A673 (cell line): ENCODE measurements at places on chromosomes 3 and 15. TPM values are rescaled to one million over a fixed set of nuclear protein-coding genes. Genes with fewer than 3 reads are reported as not detected.

The UBE2E2 gene
- total RNA-seq, result 0.61 and 2.0 TPM in 2 replicates

The MGLL gene
- total RNA-seq, result 0.39 and 0.90 TPM in 2 replicates

The TIMP4 gene
- total RNA-seq, result 10.2 and 13.3 TPM in 2 replicates

The SLC28A2 gene
- not detected in 2 replicates for total RNA-seq

The ITIH4 gene
- 1.7 and 3.4 TPM in 2 replicates for total RNA-seq

The C2CD4B gene
- total RNA-seq, result 0.54 and 0.70 TPM in 2 replicates

The PEAK1 gene
- total RNA-seq, result 36.7 and 39.8 TPM in 2 replicates

The DYNLT2B gene
- total RNA-seq, result 23.3 and 24.6 TPM in 2 replicates

The LRRC58 gene
- 29.2 and 34.1 TPM in 2 replicates for total RNA-seq

The BTLA gene
- total RNA-seq, result not detected in 2 replicates

The ANKUB1 gene
- not detected in 2 replicates for total RNA-seq

The ADAMTS9 gene
- 0.26 TPM in 2 replicates for total RNA-seq

The EPHA6 gene
- total RNA-seq, result not detected in 2 replicates

The SCAANT1 gene
- not detected in 2 replicates for total RNA-seq

The SPINT1 gene
- 1.9 and 3.3 TPM in 2 replicates for total RNA-seq

The NDN gene
- total RNA-seq, result not detected in 2 replicates

The PCOLCE2 gene
- total RNA-seq, result 5.0 and 6.4 TPM in 2 replicates

The FAM81A gene
- not detected in 2 replicates for total RNA-seq

The USP8 gene
- 48.5 and 58.4 TPM in 2 replicates for total RNA-seq

- DNase-seq, result no peak
These were observed 2.7 kb downstream of the NKIRAS1 start for GRCh38 chr3:23913873-23914743.

- DNase-seq, result peak; percentile 91
These were observed 18.7 kb downstream of the SIAH2 start for GRCh38 chr3:150744041-150744918.

GRCh38 chr3:136068708-136069107 lies 103.2 kb downstream of the PPP2R3A start:
- DNase-seq, result no peak

- no peak for DNase-seq
These were observed 119.2 kb upstream of the ASB14 start for GRCh38 chr3:57411715-57412114.

DNA sequence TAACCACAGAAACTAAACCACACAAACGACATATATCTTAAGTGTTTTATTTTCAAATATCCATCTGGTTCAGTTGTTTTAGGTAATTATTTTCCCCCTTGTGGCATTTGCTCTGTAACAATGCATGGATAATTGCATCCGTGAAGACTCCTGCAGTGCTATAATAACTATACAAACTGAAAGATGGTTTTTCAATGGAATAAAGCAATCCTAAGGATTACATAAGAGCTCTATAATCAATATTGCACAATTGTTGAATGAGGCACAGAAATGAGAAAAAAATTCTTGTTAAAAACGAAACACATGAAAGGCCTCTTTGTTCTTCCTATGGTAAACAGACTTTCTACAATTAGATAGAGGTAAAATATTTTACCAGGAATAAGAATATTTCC lies 446.0 kb upstream of the EPHA3 start:
- peak; percentile 56 for DNase-seq

DNA sequence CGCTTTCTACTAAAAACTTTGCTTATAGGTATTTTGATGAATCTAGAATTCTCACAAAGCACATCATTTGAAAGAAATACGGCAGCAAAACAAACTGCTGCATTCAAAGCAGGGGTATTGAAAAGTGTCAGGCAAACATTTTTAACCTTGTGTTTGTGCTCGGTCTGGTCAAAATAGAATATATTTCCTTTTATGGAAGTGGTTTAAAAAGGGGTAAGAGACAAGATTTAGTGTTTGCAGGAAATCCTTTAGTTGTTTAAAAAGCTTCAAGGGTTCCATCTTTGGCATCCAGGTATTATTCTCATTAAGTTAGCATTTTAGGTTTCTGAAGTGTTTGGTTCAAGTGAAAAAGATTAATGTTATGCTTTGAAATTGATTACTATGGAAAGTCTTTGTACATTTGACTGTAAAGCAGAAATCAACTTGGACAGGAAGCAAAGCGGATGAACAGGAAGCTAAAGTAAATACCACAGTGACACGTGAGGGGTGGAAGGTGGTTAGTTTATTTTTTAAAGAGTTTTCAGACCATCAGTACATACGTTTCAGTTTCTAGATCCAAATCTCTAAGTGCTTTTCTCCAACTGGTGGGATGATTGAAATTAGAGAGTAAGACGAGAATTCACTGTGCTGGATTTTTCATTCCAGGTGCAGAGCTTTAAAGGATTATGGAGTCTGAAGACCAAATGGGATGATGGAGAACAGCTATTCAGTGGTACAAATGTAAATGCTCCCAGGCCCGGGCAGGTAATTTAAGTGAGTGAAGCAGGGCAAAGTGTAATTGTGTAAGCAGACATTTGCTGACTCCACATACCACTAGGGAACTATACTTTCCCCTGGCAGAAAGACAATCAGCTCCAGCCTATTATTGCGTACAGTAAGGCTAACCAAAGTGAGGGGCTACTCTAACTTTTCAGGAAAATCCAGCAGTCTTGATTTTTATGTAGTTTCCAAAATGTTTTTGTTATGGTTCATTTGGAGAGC lies 341.8 kb upstream of the TBL1XR1 start:
- DNase-seq, result no peak

GRCh38 chr3:96860882-96861281 lies 46.5 kb downstream of the EPHA6 start:
- DNase-seq, result no peak

DNA sequence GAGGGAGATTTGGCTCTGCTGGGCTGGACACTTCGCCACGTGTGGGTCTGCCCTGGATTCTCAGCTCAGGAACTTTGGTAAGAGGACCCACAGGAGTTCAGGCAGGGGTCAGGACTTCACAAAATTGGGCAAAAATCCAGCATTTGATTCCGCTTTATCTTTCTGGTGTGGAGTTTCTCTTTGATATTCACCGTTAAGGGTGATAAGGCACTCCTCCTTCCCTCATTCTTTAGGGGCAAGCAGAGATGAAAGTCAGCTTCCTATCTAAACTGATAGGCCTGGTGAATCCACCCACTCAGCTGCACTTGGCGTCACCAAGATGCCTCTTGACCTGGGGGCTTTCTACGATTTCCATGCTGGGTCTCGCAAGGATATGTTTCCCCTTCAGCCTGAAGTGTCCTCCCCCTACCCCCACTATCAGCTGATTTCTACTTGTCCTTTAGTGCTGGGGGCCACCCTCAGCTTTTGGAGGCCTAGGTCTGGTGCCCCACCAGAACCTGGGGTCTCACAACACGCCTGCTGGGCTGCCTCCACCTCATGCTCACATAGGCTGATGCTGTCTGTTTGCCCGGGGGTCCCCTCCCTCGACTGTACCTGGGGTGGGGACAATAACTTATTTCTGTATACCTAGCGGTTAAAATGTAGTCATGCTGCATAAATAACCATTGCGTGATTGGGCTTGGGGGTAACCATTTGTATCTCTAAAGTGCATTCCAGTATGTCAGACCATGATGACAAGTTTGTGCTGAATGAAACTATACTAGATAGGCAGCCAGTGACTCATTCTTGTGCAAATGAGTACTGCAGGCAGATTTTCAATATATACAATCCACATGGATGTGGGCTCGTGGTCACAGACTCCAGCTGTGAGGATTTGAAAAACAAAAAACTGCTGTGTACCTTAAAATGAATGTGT lies 248.3 kb downstream of the ADAMTS17 start:
- no peak for DNase-seq

- no peak for DNase-seq
These were observed 397.4 kb upstream of the TMCO5A start for GRCh38 chr15:37536967-37537605.

- DNase-seq, result no peak
These were observed 56.0 kb downstream of the FGD5 start for GRCh38 chr3:14874784-14875183.

DNA sequence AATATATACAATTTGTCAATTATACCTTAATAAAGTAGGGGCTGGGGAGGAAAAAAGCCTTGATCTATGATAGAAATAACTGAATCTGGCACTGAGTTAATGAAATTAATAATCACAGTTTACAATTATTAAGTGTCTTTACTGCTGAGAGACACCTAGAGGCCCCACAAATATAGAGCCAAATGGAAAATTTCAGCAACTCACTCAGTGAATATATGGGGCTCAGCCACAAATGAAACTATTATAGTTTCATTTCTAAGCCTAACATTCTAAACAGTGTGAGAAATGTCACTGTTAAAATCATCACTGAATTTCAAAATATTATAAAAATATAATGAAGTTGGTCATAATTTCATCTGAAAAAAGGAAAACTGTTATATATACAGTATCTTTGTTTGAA lies 40.3 kb downstream of the GNB4 start:
- DNase-seq, result no peak

DNA sequence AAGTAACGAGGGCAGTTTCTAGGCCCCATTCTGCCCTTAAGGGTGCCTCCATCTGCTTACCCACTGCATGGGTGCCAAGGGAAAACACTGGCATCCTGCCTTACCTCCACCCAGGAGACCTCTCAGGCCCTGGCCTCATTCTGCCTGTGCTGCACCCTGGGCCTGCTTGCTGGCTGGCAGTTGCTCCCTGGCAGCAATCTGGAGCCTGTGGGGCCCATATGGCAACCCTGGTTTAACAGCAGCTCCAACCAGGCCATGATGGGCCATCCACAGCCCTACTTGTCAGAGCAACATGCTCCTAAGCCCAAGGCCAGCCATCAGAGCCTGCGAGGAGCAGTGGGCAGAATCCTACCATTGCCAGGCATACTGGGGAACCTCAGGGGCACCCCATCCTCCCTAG lies 3.7 kb downstream of the C3orf18 start:
- DNase-seq, result no peak

- no peak for DNase-seq
These were observed 184.5 kb upstream of the ANKRD28 start for GRCh38 chr3:15982243-15982642.

GRCh38 chr3:69696367-69696766 lies 42.9 kb upstream of the MITF start:
- peak; percentile 0 for DNase-seq

- DNase-seq, result no peak
These were observed 622.2 kb upstream of the ZNF385D start for GRCh38 chr3:22373182-22373581.

DNA sequence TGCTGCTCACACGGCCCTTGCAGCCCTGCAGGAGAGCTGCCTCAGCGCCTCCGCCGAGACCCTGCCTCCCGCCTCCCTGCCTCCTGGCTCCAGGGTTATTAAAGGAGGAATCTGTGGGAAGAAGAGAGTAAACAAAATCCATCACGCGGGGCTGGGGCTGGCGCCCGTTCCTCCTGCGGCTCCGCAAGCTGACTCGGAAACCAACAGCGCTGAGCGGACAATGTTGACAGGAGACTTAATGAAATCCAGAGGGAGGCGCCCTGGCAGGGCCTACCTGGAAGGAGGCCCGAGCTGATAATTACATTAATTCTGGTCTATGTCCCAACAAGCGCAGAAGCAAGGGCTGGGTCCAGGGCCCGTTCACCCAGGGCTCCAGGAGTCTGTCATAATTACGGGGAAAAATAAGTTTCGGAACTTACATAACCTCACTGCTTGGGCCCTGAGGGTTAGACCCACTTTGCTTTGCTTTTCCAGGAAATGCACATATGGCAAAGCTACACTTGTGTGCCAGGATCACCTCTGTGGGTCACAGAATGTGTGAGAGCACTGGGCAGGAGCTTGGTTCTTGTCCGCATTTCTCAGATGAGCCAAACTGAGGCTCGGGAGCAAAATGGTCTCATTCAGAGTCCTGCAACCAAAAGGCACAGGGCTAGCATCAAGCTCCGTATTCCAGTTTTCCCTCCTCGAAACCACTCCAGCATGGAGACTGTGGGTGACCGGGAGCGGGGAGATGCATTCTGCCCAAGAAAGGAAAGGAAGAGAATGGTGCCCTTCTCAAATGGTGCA lies 43.8 kb upstream of the SLC6A6 start:
- DNase-seq, result no peak

- no peak for DNase-seq
These were observed 73.9 kb downstream of the TRIM69 start for GRCh38 chr15:44810237-44810636.

DNA sequence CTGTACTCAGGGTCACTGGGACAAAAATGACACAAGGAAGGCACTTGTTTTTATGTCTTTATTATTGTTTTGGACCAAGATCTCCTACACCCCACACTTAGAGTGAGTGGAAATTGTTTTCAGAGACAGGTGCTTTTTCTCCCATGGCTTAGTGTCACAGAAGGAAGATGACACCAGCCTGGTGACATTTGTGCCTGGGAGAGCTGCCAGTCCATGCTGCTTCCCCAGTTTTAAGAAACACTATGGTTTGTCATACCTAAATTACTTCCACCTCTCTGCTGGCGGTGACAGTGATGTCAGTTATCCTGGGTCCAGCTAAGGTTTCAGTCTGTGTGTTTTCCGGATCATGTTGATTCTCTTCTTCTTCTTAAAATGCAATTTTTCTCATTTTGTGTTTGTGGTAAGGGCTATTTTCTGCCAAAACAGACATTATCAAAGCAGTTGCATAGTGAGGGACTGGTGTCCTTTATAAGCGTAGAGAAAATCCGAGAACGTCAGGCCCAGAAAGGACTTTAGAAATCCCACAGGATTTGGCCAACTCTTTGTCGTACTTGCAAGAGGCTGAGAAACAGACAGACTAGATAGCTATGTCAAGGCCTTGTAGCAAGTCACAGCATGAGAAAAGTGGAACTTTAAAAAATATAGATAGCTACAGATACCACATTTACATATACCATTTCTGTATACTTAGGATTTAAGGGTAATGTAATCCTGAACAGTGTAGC lies 149.5 kb downstream of the TP63 start:
- no peak for DNase-seq

- DNase-seq, result no peak
These were observed 10.3 kb upstream of the ABHD10 start for GRCh38 chr3:111968319-111969054.

DNA sequence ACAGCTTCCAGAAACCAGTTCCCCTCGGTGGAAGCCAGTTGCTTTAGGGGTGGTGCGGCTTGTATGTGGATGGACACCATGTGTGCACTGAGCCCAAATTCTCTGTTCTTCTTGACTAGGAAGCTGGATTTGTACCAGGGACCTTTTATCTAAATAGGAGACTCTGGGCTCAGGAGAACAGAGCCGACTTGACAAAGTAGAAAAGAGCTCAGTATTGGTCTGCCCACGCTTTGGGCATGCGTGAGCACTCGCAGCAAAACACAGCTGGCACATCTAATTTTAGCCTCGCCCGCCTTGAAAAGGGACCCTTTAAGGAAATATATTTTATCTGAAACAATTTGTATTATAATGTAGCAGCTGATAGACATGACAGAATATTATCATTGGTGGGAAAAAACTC lies 1.1 kb upstream of the RBMS3 start:
- DNase-seq, result no peak

DNA sequence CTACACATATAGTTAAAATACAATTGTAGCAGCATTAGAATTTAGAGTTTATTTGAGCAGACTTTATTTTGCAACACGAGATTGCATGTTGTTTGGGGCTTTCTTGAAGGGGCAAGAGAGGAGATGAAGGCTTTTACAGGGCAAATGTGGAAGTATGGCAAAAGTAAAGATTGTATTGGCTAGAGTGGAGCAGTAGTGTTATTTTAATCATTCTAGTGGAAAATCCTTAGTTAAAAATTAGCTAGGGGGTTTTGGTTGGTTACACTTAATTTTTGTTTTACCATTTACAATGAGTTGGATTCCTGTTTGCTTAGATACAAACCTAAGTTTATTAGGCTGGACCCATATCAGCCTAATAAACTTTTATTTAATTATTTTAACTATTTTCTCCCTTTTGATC lies 4.6 kb downstream of the OR5H15 start:
- DNase-seq, result no peak

GRCh38 chr3:111244760-111245159 lies 173.1 kb downstream of the NECTIN3 start:
- no peak for DNase-seq

- no peak for DNase-seq
These were observed 145.7 kb downstream of the EPHA6 start for GRCh38 chr3:96959901-96960641.
